Fibroblast of lung (primary cell): ENCODE measurements at places on chromosomes 1 and 21.
A peak's percentile ranks its signal among the peaks of the same experiment; 100 is the strongest.

- no peak for DNase-seq
Measured at GRCh38 chr1:172699111-172699510, 40.2 kb downstream of the FASLG start.

GRCh38 chr1:8328271-8328670, 10.4 kb downstream of the SLC45A1 start:
- DNase-seq: no peak

DNA sequence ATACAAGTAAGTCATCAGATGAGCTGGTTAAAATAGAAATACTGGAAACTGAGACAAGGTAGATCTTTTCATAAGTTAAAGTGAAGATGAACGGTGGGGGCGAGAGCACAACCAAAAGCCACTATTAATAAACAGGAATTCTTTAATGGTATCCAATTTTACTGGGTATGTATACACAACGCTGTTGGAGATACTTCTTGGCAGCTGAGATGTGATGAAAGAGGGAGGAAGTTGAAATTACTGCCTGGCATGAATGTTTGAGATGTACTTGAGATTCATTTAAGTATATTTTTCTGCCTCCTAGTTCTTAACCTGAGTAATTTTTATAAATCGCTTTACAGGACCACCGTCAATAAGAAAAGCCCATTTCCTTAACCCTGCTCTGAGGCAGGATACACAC, 110.0 kb upstream of the ZRANB2 start:
- no peak for DNase-seq

- no peak for DNase-seq
Measured at GRCh38 chr1:200040481-200041138, 13.1 kb downstream of the NR5A2 start.

GRCh38 chr1:6071219-6071618, 25.5 kb downstream of the KCNAB2 start:
- no peak for DNase-seq

DNA sequence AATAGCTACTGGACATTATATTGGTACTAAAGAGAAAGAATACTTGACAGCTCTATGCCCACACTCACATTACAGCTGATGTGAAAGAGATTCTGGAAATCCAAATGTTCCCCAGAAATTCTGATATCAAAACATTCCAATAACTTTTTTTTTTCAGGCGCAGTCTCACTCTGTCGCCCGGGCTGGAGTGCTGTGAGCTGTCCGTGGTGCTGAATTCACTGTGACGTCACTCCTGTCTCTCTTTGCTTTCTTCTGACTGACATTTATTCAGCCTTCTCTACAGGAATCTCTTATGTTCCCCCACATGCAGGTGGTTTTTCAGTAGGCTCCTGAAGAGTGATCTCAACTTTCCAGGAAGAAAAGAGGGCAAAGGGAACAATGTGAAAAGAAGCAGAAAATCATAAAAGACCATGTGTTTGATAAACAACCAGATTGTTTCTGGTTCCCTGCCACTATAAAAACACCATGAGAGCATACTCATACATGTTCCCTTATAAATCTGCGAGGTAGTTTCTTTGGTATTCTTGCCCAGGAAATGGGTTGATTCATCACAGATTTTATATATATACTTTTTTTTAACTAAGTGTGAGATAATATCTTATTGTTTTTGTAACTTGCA, 6.2 kb downstream of the S100A7A start:
- peak; percentile 52 for DNase-seq

DNA sequence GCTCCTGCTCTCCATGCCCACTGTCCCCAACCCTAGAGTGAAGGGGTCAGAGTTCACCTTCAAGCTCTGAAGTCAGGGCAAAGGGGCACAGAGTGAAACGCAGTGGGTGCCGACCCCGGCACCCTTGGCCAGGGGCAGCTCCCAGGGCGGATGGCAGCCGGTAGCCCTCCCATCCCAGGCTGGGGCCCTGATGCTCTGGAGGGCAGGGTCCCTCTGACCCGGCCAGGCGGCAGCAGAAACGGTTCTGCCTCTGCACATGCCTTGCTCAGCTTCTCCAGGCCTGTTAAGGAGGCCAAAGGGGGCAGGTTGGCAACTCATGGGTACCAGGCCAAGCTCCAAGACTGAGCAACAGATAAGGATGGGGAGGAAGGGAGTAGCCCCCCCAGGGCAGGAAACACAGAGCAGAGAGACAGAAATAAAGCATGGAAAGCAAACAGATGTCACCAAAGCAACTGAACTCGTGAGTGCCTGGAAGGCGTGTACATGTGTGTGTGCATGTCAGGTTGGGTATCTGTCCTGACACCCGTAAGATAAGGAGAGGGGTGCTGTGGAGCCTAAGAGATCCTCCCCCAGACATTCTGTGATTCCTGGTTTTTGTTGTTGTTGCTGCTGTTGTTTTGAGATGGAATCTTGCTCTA, 112.3 kb upstream of the IFFO2 start:
- no peak for DNase-seq

GRCh38 chr1:57222307-57222706, 201.6 kb downstream of the DAB1 start:
- no peak for DNase-seq

DNA sequence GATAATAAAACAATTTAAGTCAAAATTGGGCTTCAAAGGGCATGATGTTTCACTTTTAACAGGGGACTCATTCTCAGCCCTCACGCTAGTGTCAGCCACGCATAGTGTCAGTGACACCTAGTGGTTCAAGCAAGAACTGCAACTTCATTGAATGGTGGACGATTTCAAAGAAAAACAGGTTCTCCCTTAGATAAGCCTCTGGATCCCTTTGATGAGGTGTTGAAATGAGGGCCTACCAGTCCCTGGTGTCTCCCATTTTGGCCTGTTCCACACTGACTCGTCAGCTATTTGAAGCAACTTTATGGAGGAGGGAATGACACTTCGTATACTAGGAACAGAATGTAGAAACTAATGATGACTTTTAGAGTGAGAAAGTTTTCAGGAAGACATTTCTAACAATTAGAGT, 56.2 kb downstream of the FCRL5 start:
- DNase-seq: peak; percentile 24

DNA sequence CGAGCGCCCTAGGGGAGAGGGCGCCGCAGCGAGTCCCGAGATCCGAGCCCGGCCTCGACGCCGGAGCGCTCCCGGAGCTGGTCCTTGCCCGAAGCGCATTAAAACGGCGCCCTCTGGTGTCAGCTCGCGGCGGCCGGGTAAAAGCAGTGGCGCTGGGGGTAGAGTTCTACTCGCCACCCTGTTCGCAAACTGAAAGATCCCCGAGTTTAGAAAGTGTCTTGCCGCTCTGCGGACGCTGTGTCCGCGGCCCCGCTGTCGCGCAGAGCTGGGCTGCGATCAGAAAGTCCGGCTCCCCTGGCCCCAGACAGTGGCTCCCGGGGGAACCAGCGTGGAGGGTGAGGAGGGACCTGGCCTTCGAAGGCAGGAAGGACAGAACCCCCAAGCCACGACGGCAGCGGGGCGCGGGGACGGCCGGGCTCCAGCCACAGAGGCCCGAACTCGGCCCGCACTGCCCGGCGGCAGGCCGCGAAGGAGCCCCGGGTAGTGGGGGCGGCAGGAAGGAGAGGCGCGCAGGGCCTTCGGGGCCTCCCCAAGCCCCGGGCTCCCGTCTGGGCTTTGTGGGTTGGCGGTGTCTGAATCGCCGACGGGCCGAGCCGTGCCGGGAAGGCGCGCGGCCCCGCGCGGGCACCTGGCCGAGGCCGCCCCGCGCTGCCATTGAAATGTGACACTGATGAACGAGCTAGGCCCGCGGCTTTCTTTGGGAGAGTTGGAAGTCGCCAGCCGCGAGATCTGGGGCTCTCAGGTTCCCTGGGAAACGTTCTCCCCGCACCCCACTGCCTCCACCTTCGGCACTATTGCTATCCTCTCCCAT, 39.1 kb upstream of the NFIA start:
- peak; percentile 67 for DNase-seq

DNA sequence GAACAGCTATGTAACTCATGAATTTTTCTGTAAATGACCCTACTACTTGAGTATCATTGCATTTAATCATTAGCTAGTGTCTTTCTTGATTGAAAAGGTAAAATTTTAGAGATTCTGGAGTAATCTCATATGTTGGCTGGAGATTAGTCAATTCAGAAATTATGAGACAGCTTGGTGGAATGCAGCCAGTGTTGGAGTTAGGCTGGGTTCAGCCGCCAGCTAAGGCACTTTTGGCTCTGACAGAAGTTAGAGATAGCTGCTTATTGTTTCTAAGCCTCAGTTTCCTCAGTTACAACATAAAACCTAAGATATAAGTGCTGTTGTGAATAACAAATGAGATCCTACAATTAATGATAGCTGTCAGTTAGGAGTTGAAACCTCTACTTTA, 49.4 kb downstream of the TBCE start:
- DNase-seq: peak; percentile 54

GRCh38 chr21:44331650-44332307, 7.4 kb downstream of the CFAP410 start:
- no peak for DNase-seq

- no peak for DNase-seq
Measured at GRCh38 chr1:202221911-202222909, 28.6 kb downstream of the LGR6 start.

GRCh38 chr21:46005481-46005881, 23.9 kb downstream of the COL6A1 start:
- no peak for DNase-seq

DNA sequence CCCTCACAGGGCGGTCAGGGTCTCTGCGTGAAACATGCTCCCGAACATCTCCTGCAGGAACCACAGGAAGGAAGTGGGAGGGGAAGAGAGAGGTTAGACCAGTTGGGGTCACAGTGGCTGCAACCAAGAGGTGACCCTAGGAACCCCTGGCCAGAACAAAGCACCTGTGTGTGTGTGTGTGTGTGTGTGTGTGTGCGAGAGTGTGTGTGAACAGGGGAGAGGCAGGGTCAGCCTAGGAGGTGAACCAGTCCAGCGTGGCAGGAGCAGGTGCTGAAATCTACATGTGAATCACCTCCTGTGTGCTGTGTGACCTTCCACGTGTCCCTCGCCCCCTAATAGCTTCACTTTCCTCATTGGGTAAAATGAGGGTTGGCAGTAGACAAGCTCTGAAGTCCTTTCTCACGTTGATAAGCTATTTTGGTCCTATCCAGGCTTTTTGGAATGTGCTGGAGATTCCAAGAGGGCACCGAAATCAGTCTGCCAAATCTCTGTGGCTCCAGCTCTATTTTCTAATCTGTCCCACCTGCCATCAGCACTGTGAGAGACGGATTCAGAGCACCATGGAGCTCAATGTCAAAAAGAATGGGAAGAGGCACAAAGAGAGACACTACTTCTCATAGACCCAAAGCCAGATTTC, 27.8 kb downstream of the SLC26A9 start:
- no peak for DNase-seq

- DNase-seq: no peak
Measured at GRCh38 chr1:199297174-199297573, 658.3 kb downstream of the PTPRC start.

GRCh38 chr1:60428127-60428526, 354.6 kb upstream of the C1orf87 start:
- DNase-seq: peak; percentile 2

- DNase-seq: peak; percentile 84
Measured at GRCh38 chr1:58781541-58782177, 2.2 kb downstream of the JUN start.

GRCh38 chr1:167905182-167905581, 8.8 kb downstream of the ADCY10 start:
- DNase-seq: peak; percentile 44

DNA sequence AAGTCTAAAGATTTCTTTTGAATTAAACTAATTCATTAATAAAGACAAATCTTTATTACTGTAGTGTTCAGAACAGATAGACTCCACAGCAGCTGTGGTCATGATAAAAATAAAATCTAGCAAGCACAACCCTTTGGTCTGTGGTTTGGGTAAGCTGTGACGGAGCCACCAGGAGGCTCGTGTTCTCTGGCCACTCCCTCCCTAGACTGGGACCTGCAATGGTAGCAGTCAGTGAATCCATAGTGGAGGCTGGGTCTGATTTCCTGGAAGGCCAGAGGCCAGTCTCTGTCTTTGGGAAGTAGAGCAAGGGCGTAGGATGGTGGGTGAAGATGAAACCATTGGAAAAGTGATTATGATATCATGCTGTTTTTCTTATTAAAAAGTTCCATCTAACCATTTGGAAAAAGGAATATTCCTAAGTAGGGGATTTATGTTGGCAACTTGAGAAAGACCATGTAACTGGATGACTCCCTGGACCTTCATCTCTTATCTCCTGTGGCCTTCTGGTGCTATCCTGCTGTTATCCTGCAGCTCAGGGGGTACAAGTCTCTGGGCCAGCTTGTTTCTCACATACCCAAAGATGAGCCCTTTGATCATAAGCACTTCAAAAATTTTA, 39.0 kb downstream of the TENT5C start:
- no peak for DNase-seq
